Stimulated activated CD4-positive, alpha-beta T cell treated with anti-CD3 and anti-CD28 coated beads, TNF-alpha, amount 100 ng/mL, for 48 hours (primary cell): ENCODE measurements at places on chromosomes 1 and 21.

DNA sequence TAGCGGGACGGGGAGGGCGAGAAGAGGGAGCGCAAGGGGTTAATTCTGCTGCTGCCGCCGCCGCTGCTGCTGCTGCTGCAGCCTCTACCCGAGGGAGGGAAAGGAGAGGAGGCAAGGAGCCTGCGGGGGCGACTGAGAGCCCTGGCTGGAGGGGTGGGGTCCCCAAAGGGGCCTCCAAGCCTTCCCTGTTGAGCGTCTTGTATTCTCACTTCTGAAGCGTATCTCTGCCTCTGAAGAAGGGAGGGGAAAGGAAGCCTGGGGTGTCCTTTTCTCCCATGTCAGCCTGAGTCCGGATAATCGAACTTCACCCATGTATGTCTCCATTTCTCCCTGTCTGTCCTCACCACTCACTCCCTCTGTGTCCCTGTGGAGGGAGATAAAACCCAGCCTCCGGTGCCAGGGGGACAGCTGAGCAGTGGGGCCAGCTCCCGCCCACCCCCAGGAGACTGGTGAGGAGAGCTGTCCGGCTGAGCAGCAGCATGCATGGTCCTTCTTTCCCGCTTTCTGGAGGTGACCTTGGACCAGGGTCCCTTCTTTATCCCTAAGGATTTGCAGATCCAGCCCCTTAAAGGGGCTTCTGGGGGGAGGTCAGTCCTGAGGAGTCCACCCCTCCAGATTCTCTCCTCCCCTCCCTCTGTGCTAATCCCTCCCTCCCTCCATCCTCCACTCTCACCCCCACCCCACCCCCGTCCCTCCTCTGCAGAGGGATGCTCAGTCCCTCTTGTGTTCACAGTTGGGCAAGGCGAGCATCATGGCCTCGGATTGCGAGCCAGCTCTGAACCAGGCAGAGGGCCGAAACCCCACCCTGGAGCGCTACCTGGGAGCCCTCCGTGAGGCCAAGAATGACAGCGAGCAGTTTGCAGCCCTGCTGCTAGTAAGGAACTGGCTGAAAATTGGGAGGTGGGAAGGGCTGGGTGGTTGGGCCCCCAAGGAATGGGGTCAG lies 1.0 kb downstream of the NCDN start:
- no peak for DNase-seq

GRCh38 chr1:30656171-30656940 lies 67.0 kb downstream of the MATN1 start:
- DNase-seq = no peak

DNA sequence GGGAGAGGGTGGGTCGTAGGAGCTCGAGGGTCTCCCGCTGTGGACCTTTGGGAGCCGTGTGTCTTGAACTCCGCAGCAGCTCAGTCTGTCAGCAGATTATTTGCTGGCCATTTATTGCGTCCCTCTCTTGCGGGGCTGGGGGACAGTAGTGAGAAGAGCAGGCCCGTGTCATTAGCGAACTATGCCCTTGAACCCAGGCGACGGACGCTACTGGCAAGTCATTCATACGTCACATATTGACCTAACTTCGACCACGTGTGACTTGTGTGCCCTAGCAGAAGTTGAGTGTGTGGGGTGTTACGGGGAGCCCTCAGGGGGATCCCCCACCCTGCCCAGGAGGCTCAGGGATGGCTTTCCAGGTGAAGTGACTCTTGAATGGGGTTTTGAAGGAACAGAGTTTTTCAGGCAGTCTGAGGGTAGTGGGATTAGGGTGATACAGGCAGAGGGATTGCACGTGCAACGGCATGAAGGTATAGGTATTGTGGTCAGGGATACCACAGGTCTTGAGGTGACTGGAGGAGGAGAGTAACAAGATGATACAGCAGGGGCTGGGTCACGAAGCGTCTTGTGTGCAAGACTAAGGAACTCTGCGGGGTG lies 13.0 kb downstream of the RCC1 start:
- no peak for DNase-seq

- DNase-seq = no peak
Measured at GRCh38 chr1:80217377-80217986, 1211.0 kb upstream of the ADGRL4 start.
